ENCODE measurements at places on chromosomes 5 and 9.

GRCh38 chr5:55222985-55223811 lies 3.9 kb downstream of the MCIDAS start:
- no peak for DNase-seq
- peaks cover 37% of the 10 kb centered on the region for H3K4me1 ChIP-seq
- H3K36me3 ChIP-seq, result no peaks in the 10 kb centered on the region
- peak overlapping the region; percentile 16 for H3K4me3 ChIP-seq
- H3K27me3 ChIP-seq, result peaks cover 84% of the 10 kb centered on the region

GRCh38 chr9:133112663-133113026 lies 8.4 kb downstream of the RALGDS start:
- H3K4me1 ChIP-seq, result peaks cover 60% of the 10 kb centered on the region
- DNase-seq, result no peak
- peaks cover 8% of the 10 kb centered on the region for H3K36me3 ChIP-seq
- H3K27ac ChIP-seq, result no peak overlapping the region

GRCh38 chr5:3384531-3384930 lies 211.1 kb upstream of the IRX1 start:
- no peak for DNase-seq
- H3K4me3 ChIP-seq, result no peak overlapping the region
- no peaks in the 10 kb centered on the region for H3K4me1 ChIP-seq
- no peaks in the 10 kb centered on the region for H3K36me3 ChIP-seq
- H3K27ac ChIP-seq, result no peak overlapping the region

- no peaks in the 10 kb centered on the region for H3K36me3 ChIP-seq
- H3K4me3 ChIP-seq, result no peak overlapping the region
- no peak for DNase-seq
- H3K27me3 ChIP-seq, result no peaks in the 10 kb centered on the region
These were observed 286.0 kb upstream of the TUSC1 start for GRCh38 chr9:25964239-25964638.

GRCh38 chr9:81906671-81907070 lies 21.6 kb upstream of the SPATA31D4 start:
- no peaks in the 10 kb centered on the region for H3K27me3 ChIP-seq
- no peaks in the 10 kb centered on the region for H3K36me3 ChIP-seq
- no peak overlapping the region for H3K4me3 ChIP-seq
- no peaks in the 10 kb centered on the region for H3K4me1 ChIP-seq
- DNase-seq, result no peak

GRCh38 chr5:119357808-119358529 lies 2.1 kb downstream of the TNFAIP8 start:
- peak overlapping the region; percentile 100 for H3K27ac ChIP-seq
- peaks cover 88% of the 10 kb centered on the region for H3K4me1 ChIP-seq
- H3K4me3 ChIP-seq, result peak overlapping the region; percentile 95

DNA sequence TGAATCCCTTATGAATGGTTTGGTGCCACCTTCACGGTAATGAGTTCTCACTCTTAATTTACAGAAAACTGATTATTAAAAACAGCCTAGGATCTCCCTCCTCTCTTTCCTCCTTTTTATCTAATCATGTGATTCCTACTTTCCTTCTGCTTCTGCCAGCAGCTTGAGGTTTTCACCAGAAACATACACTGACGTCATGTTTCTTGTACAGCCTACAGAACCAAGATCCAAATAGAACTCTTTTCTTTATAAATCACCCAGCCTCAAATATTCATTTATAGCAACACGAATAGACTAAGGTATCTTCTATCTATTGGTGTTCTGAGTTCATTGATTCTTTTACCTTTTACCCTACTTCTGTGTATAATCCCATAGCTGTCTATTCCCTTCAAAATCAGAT lies 388.9 kb upstream of the CDH10 start:
- no peak for DNase-seq
- no peaks in the 10 kb centered on the region for H3K36me3 ChIP-seq
- no peak overlapping the region for H3K4me3 ChIP-seq
- H3K4me1 ChIP-seq, result no peaks in the 10 kb centered on the region
- H3K27ac ChIP-seq, result no peak overlapping the region

DNA sequence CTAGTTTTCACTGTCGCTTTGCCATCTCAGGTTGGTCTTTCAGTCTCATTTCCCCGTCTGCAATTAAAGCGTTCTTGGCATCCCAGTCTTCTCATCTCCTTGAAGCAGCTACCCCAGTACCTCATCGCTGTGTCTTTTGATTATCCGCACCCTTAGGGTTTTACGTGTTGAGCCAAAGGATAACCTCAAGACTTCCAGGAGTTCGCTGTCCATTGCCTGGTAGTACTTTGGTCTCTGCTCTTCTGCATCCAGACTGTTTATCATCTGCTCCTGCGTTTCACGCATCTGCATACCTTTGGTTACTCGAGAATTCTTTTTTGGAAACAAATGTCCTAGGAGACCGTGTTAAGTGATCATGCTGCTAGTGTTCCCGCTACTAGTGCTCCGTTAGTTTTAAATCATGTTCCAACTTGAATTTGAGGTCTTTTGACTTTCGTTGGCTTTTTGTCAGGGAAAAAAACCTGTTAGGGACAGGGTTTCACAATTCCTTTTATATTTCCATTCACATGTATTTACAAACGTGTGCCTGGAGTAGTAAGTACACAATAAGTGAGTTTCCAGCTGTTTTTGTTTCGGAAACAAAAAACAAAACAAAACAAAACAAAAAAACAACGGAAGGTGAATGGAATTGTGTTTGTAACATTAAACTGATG lies 888 bp downstream of the RABGAP1 start:
- H3K36me3 ChIP-seq, result peaks cover 5% of the 10 kb centered on the region
- no peaks in the 10 kb centered on the region for H3K27me3 ChIP-seq
- H3K4me3 ChIP-seq, result peak overlapping the region; percentile 91
- DNase-seq, result no peak
- H3K27ac ChIP-seq, result peak overlapping the region; percentile 87

DNA sequence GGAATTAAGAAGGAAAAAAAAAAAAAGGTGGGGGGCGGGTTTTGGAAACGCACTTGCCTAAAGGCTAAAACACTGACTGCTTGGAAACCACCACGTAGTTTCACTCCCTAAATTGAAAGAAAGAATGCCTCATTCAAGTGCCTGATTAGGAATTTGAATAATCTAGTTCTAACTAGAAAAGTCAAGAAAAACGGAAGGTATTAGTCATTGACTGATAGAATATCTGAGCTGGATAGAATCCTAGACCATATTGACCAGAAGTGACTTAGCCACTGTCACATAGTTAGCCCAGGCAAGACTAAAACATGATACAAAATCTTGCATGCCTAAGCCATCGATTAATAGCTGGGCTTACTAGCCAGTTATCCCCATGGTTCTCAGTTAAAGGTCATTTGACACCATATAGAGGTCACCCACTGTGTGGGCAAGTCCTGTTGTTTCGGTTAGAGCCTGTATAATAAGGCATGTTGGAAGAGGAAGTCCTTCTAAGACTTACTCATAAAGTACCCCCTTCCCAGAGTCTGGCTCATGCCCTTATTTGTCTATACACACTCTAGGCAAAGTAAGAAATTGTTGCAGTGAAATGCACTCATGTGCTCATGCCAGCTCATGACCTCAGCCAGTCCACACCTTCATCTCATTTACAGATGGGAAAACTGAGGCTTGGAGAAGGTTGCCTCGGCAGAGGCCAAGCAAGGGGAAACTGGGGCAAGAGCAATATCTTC lies 40.2 kb downstream of the SH3RF2 start:
- no peaks in the 10 kb centered on the region for H3K36me3 ChIP-seq
- peaks cover 5% of the 10 kb centered on the region for H3K4me1 ChIP-seq
- H3K27ac ChIP-seq, result peak overlapping the region; percentile 14
- peaks cover 1% of the 10 kb centered on the region for H3K27me3 ChIP-seq
- no peak overlapping the region for H3K4me3 ChIP-seq

DNA sequence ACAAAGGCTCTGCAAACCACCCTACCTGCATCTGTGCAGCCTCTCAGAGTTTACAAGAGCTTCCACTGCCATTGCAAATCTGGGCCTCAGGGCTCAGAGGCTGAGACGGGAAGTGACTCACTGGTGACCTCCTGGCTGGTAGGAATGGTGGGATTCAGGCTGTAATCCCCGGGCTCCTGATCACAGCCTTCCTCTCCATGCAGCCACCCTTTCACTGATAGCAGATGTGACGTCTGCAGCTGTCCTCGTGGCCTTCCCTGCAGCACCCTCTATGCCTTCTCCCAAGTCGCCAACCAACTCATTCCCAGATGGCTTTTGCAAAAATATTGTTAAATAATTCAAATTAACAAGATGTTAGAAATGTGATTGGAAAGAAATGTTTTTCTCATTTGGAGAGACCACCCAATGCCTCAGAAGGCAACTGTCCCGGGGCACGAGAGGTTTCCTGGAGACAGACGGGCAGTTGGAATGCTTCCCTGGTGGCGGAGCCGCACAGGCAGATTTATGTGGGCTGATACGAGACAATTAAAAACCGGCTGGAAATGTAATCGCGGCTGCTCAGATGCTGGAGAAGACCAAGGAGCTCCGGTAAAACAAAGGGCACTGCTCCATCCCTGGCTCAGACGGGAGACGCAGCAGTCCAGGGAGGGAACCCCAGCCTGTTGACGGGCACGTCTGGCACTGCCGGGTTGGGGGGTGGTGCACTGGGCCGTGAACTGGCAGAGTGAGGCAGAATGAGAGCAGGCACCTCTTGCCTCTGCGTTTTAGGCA lies 34.4 kb upstream of the SLC25A51 start:
- no peaks in the 10 kb centered on the region for H3K27me3 ChIP-seq
- no peaks in the 10 kb centered on the region for H3K36me3 ChIP-seq
- no peak overlapping the region for H3K4me3 ChIP-seq
- DNase-seq, result no peak
- H3K27ac ChIP-seq, result no peak overlapping the region

GRCh38 chr9:93820667-93821306 lies 134.4 kb downstream of the BARX1 start:
- peaks cover 24% of the 10 kb centered on the region for H3K27me3 ChIP-seq
- no peak overlapping the region for H3K4me3 ChIP-seq
- no peak overlapping the region for H3K27ac ChIP-seq
- H3K36me3 ChIP-seq, result no peaks in the 10 kb centered on the region

GRCh38 chr5:100647461-100648230 lies 112.5 kb downstream of the FAM174A start:
- DNase-seq, result no peak
- H3K4me3 ChIP-seq, result no peak overlapping the region
- no peaks in the 10 kb centered on the region for H3K27me3 ChIP-seq
- no peak overlapping the region for H3K27ac ChIP-seq

GRCh38 chr9:77896938-77897667 lies 134.5 kb downstream of the GNAQ start:
- no peak overlapping the region for H3K27ac ChIP-seq
- no peaks in the 10 kb centered on the region for H3K27me3 ChIP-seq

GRCh38 chr5:138820695-138821094 lies 54.4 kb downstream of the LRRTM2 start:
- peaks cover 12% of the 10 kb centered on the region for H3K36me3 ChIP-seq
- no peak for DNase-seq
- H3K27ac ChIP-seq, result no peak overlapping the region

GRCh38 chr5:57341380-57341979 lies 141.1 kb downstream of the ACTBL2 start:
- H3K27me3 ChIP-seq, result peaks cover 8% of the 10 kb centered on the region
- no peak overlapping the region for H3K27ac ChIP-seq
- DNase-seq, result no peak
- H3K4me1 ChIP-seq, result no peaks in the 10 kb centered on the region

- no peak overlapping the region for H3K4me3 ChIP-seq
- H3K27ac ChIP-seq, result no peak overlapping the region
- DNase-seq, result no peak
- no peaks in the 10 kb centered on the region for H3K27me3 ChIP-seq
- peaks cover 6% of the 10 kb centered on the region for H3K36me3 ChIP-seq
- H3K4me1 ChIP-seq, result peaks cover 27% of the 10 kb centered on the region
These were observed 125.9 kb upstream of the ANKRD55 start for GRCh38 chr5:56358703-56359681.

DNA sequence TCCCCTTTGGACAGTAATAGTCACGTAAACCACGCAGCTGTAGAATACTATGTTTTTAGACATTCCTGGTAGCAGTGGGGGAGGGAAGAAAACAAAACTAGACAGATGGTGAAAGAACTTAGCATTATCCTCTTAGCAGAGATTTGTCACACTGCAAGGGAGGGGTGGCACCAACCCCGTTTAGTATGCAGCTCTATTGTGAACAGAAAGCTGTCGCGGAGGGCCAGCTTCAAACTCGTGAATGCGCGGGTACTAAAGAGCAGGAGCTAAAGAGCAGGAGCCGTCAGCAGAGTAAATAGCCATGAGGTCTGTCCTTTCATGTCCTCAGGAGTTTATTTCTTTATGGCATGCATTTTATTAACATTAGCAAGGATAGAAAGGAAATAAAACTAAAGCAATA lies 141.9 kb upstream of the SLC12A2 start:
- no peaks in the 10 kb centered on the region for H3K36me3 ChIP-seq
- peak overlapping the region; percentile 21 for H3K27ac ChIP-seq
- H3K27me3 ChIP-seq, result no peaks in the 10 kb centered on the region
- H3K4me1 ChIP-seq, result peaks cover under 1% of the 10 kb centered on the region

GRCh38 chr5:134561871-134562296 lies 36.4 kb downstream of the JADE2 start:
- no peaks in the 10 kb centered on the region for H3K27me3 ChIP-seq
- DNase-seq, result no peak
- peaks cover 11% of the 10 kb centered on the region for H3K4me1 ChIP-seq
- H3K36me3 ChIP-seq, result peaks cover 30% of the 10 kb centered on the region

GRCh38 chr9:89562186-89562814 lies 42.5 kb upstream of the GADD45G start:
- peaks cover 7% of the 10 kb centered on the region for H3K4me1 ChIP-seq
- H3K36me3 ChIP-seq, result no peaks in the 10 kb centered on the region
- no peak overlapping the region for H3K4me3 ChIP-seq

DNA sequence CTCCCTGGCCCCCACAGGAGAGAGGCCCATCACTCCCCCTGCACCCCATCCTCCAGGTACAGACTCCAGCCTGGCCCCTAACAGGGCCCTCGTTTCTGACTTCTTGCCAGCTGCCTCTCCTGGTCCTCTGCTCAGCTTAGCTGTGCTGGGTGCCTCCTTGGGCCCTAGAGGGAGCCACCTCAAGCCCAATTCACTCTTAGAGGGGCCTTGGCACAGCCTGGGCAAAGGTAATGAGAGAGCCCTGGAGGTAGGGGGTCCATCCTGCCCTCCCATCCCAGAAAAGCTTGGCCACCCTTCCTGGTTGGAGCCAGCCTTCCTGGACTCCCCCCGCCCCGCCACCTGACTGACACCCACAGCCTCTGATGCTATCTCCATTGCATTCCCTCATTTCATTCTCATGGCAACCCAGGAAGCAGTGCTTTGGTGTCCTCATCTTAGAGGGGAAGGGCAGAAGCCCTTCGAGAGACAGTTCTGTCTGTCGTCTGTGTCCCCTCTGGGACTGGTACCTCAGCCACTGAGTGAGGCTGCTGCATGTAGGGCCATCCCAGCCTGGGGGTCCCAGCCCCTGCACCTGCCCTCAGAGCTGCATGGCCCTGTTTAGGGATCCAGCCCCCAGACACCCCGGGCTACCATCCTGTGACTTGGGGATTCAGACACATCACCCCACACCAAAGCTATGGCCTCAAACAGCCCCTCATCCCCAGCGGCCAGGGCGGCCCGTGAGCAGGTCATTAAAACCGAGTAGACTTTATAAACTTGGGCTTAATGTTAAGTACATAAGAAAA lies 95.5 kb downstream of the BARX1 start:
- no peaks in the 10 kb centered on the region for H3K4me1 ChIP-seq
- H3K36me3 ChIP-seq, result no peaks in the 10 kb centered on the region
- no peak overlapping the region for H3K4me3 ChIP-seq
- no peak overlapping the region for H3K27ac ChIP-seq
- peaks cover 60% of the 10 kb centered on the region for H3K27me3 ChIP-seq
- DNase-seq, result no peak

GRCh38 chr9:8895861-8896224 lies 1096.3 kb upstream of the DMAC1 start:
- H3K27me3 ChIP-seq, result peaks cover 2% of the 10 kb centered on the region
- DNase-seq, result no peak
- no peak overlapping the region for H3K27ac ChIP-seq
- H3K36me3 ChIP-seq, result no peaks in the 10 kb centered on the region
- H3K4me3 ChIP-seq, result no peak overlapping the region
- H3K4me1 ChIP-seq, result no peaks in the 10 kb centered on the region

GRCh38 chr9:37215381-37215780 lies 95.0 kb downstream of the ZCCHC7 start:
- no peak overlapping the region for H3K27ac ChIP-seq
- H3K27me3 ChIP-seq, result no peaks in the 10 kb centered on the region
- DNase-seq, result no peak
- peaks cover 17% of the 10 kb centered on the region for H3K36me3 ChIP-seq
